NCI-H82 (cell line): ENCODE measurements at places on chromosomes 3 and 15.

- no peak for DNase-seq
Observed at GRCh38 chr3:108546247-108546646, 35.9 kb upstream of the MYH15 start.

- DNase-seq: no peak
Observed at GRCh38 chr3:122078235-122078935, 23.2 kb downstream of the CD86 start.

DNA sequence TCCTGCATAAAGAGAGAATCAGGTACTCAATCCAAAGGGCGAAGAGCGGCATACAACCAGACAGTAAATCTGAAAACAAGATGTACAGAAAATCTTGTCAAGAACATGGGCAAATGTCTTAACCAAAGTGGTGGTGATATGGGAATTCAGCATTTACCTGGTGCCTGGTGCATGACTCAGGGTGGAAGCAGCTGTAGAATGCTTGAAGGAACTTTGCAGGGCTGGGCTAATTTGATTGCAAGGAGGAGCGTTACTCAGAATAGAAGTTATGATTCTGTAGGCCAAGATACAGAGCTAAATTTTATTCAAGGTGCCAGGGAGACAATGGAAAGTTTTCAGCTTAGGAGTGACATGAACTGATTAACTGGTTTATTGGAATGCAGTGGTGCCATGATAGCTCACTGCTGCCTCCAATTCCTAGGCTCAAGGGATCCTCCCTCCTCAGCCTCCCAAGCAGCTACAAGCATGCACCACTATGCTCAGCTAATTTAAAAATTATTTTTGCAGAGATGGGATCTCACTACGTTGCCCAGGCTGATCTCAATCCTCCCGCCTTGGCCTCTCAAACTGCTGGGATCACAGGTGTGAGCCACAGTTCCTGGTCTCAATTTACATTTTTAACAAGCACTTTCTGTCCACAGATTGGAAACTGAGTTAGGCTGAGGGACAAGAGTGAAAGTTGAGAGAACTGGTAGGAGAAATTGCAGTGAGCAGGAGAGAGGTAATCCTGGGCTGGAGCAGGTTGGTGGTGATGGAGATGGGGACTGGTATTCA, 91.5 kb upstream of the TBC1D5 start:
- DNase-seq: no peak

DNA sequence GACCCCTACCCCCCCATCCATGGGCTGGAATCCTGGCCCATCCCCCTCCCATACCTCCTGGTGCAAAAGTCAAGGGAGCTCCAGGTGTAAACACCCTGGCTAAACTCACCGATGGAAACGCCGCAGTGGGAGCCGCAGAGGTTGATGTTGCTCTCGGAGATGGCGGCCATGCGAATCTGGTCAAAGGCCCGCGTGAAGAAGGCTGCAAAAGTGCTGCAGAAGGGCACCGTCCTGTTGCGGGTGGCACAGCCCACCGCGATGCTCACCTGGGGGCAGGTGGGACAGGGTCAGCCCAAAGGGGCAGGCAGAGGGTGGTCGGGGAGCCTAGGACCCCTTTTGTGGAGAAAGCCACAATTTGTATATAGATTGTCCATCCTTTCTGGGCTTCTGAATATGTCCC, 26.7 kb downstream of the TKT start:
- no peak for DNase-seq

DNA sequence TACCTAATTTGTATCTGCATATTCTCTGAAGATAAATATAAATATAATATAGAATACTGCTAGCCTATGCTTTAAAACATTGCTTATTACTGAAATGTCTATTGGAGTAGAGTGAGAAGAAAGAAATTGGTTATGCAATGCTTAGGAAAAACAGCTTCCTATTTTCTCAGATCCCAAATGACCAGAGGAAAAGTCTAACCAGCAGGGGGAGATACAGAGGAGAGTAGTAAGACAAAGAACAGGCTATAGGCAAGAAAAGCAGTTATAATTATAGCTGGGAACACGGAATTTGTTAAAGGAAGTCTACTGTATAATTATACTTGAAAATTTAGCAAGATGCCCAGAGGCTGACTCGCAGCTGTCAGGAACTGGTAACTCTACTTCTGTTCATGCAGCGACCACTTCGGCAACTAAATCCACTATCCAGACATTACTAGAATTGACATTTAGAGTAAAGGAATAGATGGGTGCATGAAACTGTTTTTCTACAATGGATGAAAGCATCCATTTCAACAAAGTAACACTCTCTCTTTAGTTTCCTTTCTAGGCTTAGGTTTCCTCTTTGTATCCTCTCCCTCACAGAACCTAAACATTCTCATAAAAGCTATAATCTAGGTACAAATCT, 97.2 kb downstream of the TBC1D5 start:
- DNase-seq: peak; percentile 72

DNA sequence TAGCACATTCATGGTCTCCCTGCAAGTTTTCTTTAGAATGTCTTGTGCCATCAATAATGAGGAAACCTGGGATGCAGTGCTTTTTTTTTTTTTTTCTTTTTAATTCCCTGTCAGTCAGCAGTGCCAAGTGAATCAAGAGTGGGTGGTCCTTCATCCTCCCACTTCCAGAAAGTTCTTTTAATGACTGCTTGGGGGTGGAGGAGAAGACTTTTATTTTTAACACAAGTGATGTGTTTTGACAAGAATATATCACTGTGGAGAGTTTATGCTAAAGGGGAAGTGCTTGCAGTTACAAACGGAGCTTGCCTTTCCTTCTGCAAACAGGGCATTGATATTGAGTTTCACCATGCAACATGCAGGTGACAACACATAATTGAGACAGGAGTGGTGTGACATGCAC, 69.7 kb downstream of the CACNA2D3 start:
- DNase-seq: no peak

DNA sequence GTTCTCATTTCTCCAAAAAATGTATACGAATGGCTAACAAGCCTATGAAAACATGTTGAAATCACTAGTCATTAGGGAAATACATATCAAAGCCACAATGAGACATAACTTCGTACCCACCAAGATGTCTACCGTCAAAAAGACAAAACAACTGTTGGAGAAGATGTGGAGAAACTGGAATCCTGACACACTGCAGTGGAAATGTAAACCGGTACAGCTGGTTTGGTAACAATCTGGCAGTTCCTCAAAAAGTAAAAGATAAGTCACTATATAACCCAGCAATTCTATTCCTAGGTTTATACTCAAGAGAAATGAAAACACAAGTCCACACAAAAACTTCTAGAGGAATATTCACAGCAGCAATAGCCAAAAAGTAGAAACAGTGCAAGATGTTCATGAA, 7.0 kb downstream of the SCAPER start:
- no peak for DNase-seq

DNA sequence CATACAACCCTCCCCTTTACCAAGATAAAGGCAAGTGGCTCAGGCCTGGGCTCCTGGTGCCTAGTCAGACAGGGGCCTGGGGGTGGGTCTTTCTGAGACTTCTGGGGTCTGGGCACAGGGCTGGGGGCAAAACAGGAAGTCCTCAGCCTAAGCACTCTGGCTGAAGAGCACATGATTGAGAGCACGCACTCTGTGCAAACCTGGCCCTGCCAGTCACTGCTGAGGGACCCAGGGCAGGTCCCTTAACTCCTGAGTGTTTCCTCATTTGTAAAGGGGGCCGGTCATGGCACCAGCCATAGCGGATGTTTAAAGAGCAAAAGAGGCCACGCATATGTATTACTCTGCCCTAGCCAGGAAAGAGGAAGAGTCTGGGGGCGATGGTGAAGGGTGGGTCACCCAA, 16.0 kb downstream of the TKT start:
- DNase-seq: no peak

DNA sequence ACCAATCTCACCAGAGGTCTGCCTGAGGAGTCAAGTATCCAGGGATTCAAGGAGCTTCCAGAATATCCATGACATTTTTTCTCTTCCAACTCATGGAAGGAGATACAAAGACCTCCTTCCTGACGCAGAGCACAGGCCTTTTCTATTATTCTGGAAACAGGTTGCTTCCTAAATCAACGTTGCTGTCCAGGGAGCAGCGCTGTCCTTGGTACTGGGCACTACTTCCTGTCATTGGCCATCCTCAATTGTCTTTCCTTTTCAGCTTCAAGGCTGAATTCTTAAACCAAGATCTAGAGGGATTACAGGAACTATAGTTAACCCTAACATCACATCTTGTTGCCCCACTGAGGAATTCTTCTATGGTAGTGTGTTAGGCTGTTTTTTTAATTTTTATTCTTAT, 50.4 kb upstream of the TBC1D21 start:
- DNase-seq: no peak

- DNase-seq: no peak
Observed at GRCh38 chr3:71547249-71548198, 36.0 kb downstream of the FOXP1 start.

DNA sequence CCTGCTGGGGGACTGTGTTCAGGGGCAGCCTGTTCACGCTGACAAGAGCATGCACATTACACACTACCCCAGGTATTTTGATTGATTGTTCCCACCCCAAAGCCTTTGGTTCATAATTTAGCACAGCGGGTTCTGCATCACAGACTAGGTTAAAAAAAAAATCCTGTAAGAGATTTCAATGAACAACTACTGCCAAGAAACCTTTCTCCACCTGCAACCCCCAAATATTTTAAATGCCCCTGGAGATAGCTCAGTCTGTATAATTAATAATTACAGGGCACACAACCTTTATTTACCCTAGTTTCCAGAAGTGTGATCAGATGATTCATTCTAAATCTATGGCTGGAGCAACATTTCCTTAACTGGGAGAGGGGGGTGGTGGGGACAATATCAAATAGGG, 87.6 kb downstream of the NR2F2 start:
- no peak for DNase-seq

- no peak for DNase-seq
Observed at GRCh38 chr15:67061811-67062368, 3.5 kb upstream of the SMAD3 start.

- DNase-seq: no peak
Observed at GRCh38 chr3:18124501-18124900, 300.6 kb downstream of the SATB1 start.

- peak; percentile 74 for DNase-seq
Observed at GRCh38 chr15:67840749-67841512, 1.1 kb upstream of the RNU6-1 start.

GRCh38 chr3:55661141-55661540, 174.0 kb upstream of the WNT5A start:
- no peak for DNase-seq

DNA sequence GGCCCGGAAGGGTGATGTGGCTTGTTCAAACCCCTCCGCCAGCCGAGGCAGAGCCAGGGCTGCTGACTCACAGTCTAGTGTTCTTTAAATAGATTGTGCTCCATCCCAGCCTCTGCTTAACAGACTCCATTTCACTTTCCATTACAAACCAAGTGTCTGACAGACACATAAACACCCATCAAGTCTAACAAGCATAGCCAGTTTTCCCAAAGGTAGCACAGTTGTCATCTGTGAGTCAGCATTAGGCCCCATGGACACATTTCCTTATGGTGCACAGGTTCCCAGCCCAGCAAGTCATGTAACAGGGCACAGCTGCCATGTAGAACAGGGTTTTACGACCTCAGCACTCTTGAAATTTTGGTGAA, 109.9 kb upstream of the RAP2B start:
- no peak for DNase-seq

DNA sequence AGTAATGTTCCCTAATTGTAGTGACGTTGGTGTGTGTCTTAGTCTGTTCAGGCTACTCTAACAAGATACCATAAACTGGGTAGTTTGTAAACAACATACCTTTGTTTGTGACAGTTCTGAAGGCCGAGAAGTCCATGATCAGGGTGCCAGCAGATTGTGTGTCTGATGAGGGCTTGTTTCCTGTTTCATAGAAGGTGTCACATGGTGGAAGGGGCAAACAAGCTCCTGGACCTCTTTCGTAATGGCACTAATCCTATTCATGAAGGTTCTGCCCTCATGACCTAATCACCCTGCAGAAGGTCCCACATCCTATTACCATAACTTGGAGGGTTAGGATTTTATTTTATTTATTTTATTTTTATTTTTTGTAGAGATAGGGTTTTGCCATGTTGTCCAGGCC, 11.1 kb downstream of the ATXN7 start:
- no peak for DNase-seq

DNA sequence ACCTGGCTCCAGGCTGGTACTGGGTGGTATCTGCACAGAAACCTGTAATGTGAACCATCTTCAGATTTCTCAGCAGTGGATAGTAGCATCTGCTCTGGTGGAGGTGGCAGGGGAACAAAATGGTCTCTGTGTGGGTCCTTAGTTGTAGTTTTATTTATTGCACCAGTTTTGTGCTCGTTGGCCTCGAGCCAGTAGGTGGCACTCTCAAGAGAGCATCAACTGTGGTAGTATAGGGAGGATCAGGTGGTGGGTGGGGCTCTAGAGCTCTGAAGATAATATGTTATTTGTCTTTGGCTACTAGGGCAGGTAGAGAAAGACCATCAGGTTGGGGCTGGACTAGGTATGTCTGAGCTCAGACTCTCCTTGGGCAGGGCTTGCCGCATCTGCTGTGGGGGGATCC, 254.0 kb upstream of the GPR149 start:
- peak; percentile 34 for DNase-seq

- DNase-seq: no peak
Observed at GRCh38 chr3:25084016-25084415, 344.0 kb upstream of the RARB start.

DNA sequence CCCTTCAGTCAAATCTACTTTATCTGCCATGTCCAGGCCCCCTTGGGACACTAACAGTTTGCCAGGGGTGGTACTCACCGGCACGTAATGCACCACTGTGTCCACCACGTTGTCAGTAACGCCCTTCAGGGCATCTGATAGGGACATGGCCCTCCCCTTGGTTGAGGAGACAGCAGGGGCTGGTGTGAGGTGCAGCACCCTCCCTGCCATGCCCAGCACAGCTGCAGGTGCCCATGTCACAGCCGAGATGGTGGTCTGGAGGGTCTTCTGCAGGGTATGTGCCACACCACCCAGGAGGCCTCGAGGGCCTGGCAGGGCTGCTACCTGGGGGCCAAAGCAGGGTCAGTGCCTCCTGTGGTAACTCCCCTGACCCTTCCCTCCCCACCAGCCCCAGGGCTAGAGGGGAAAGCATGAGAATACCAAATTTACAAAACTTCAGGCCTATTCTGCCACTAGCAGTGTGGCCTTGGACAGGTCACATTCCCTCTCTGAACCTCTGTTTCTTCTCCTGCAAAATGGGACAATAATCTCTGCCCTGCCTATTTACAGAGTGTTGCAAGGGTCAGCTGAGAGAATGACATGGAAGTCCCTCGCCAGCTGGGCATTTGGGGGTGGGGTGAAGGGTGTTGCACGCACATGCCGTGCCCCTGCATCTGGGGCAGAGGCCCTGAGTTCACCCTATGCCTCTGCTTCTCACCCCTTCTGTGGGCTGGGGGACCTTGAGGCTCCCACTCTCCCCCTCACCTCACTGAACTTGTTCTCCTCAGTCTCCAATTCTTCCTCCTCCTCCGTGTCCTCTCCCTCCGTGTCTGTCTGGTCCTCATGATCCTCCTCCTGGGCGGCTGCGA, 11.8 kb upstream of the KIF7 start:
- DNase-seq: no peak
